ENCODE measurements at places on chromosomes 2 and 18.
A peak's percentile ranks its signal among the peaks of the same experiment; 100 is the strongest.

GRCh38 chr18:30927042-30927441 lies 115.5 kb downstream of the DSC3 start:
- no peak for DNase-seq

- DNase-seq = peak; percentile 91
Observed at GRCh38 chr2:217248312-217248935, 388.6 kb upstream of the TNP1 start.

DNA sequence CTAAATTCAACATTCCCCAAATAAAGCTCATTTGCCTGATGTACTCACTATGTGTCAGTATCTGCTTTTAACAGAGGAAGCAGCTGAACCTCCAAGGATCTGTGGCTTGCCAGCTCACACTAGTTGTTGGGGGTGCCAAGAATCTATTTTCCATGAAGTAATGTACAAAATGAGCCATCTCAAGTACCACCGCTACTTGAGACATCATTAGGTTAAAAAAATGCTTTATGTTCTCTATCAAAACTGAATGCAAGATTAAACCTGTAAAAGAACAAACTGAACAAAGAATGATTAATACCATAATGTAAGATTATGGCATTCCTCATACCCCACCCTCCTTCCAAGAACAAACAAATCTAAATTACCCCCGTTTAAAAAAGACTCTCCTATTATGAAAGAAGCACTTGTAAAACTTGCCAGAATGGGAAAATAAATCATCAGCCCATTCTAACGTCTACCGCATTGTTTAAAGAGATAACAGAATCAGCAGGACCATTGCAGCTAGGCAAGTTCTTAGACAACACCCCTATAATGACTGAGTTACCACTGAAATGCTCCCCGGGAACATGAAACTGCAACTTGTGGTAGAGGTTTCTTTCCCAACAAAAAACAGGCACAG lies 471.6 kb downstream of the DLGAP1 start:
- peak; percentile 92 for DNase-seq

DNA sequence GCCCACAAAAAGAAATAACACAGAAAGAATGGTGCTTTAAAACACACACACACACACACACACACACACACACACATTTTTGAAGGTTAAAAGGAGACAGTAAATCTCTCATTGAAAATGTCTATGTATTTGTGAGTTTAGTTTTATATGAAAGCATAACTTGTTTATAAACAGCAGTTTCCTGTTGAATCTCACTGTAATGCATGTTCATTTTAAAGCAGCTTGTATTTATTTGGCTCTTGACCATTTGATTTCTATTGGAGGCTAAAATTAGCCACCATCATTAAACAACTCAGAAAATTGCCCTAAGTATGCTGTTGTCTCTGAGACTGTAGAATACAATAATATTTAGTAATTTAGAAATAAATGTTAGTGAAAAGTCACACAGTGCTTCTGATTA lies 95.0 kb downstream of the TMEM185B start:
- DNase-seq = no peak

GRCh38 chr2:238670111-238670585 lies 177.7 kb upstream of the TWIST2 start:
- peak; percentile 80 for DNase-seq

GRCh38 chr18:23114911-23115310 lies 20.4 kb upstream of the CABLES1 start:
- no peak for DNase-seq

- no peak for DNase-seq
Observed at GRCh38 chr2:230403746-230404145, 12.3 kb upstream of the SP100 start.

DNA sequence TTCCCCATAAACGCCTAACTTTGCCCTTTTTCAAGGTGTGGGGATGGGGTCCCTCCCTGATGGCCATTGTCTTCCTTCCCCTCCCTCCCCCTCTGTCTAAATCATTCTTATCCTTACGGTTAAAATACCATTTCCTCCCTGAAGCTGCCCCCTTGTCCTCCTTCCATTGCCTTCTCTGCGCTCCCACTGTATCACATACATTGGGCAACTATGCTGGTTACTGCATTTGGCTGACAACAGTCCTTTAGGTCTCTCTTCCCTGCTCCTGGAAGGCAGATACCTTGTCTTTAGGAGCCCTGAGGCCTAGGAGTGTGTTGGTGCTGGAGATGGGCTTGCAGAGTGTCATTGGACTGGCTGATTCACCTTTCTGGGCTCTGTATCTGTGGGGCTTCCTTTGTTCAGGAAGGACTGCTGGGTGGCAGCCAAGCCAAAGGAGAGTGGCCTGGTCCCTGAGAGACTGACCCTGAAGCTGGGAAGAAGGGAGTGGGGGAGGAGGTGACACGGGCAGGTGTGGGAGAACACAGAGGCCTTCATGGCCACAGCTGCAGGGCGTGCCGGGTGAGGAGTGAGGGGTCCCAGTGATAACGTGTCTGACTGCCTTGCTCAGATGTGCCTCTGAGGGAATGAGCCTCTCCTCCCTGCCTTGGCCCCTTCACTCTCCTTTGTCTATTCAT lies 2.2 kb downstream of the WNT6 start:
- DNase-seq = no peak

GRCh38 chr2:214328941-214329340 lies 81.9 kb upstream of the VWC2L start:
- DNase-seq = no peak

GRCh38 chr18:369224-370015 lies 101.6 kb upstream of the THOC1 start:
- DNase-seq = no peak

DNA sequence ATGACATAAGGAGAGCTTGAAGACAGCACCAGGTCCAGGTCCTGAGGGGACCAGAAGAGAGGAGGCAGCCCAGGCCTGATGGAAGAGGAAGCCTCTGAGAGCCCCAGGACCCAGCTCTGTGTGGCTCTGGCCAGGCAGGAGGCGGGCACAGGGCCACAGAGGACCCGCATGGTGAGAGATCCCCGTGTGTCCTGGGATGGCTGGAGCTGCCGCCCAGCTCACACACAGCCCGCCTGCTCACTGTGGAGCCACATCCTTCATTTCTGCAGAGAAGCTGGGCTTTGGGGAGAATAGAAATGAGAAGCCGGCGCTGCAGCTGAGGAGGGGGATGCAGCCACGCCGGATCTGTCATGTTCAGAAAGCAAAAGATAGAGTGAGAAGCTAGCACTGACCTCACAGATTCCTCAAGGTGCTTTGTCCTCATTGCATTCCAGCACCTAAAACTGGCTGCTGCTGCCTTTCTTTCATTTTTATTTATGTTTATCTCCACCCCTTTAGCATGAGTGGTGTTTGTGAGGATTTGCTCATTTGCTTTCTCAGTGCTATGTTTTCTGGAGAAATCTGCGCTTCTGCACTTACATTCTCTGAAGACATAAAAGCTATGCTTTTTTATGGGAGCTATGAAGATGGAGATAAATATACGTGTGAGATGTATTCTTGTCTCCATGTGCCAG lies 307.6 kb upstream of the MYT1L start:
- DNase-seq = no peak
